NCI-H187 (cell line): ENCODE measurements at places on chromosomes 12 and 14.

DNA sequence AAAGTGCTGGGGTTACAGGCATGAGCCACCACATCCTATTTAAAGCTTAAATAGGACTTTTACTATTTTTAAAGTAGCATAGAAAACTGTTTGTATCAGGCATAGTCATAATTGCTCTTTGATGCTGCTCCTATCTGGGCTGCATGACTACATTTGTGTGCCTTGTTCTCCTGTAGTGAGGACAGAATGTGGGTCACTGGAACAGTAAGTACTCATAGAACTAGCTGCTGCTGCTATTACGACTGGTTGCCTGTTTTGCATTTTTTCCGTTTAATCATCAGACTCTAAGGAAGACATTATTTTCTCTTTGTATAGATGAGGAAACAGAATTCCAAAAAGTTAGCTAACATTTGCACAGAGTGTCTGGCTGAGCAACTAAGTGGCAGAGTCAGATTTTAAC, 42.8 kb downstream of the ZC3H14 start:
- no peak for DNase-seq

- no peak for DNase-seq
Measured at GRCh38 chr14:67733616-67734015, 31.9 kb downstream of the RDH12 start.

- no peak for DNase-seq
Measured at GRCh38 chr14:75660238-75660629, 442 bp downstream of the ERG28 start.

- DNase-seq = no peak
Measured at GRCh38 chr14:26594148-26594547, 3.7 kb downstream of the NOVA1 start.

DNA sequence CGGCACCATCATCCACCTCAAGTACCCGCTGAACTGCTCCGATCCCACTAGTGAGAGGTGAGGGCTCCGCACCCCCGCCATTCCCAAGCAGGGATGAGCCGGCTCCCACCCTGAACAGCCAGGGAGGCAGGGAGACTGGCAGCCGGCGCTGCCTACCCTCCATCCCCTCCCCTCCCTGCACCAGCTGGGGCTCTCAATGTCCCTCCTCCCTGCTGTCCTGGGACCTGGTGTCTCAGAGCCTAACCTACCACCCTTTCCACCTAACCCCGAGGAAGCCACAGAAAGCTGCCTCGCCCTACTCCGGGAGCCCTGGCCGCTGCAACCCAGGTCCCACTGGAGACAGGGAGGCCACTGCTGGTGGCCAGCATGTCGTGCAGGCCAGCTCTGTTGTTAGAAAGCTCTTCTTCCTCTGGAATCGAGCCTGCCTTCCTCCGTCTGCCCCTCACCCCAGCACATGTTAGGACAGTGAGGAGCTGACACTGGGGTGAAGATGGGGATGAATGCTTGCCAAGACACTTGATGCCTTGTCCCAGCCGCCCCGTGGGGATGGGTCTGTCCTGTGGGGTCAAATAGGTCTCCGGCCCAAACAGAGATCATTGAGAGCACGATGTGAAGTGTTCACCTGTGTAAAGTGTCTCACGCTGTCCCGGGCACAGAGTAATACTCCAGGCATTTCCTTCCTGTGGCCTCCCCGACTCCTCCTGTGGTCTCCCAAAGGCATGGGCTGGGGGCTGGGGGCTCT, 1.1 kb downstream of the PTPN6 start:
- no peak for DNase-seq

DNA sequence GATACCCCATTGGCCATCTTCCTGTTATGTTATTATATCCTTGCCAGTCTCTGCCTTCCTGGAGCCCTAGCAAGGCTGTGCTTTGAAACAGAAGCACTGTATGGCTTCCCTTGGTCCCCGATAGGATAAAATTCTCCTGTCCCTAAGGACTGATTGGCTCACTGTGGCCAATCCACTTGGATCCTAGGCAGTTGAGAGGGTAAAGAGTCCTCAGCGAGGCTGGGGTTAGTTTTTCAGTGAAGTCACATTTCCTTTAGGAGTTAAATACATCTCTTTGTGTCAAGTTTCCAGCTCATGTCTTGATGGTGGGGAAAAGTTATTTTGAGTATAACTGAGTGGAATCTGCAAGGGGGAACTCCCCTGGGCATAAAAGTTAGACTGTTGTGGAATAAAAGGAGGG, 7.3 kb downstream of the AACS start:
- no peak for DNase-seq

GRCh38 chr12:130744274-130744673, 28.2 kb upstream of the RIMBP2 start:
- no peak for DNase-seq

DNA sequence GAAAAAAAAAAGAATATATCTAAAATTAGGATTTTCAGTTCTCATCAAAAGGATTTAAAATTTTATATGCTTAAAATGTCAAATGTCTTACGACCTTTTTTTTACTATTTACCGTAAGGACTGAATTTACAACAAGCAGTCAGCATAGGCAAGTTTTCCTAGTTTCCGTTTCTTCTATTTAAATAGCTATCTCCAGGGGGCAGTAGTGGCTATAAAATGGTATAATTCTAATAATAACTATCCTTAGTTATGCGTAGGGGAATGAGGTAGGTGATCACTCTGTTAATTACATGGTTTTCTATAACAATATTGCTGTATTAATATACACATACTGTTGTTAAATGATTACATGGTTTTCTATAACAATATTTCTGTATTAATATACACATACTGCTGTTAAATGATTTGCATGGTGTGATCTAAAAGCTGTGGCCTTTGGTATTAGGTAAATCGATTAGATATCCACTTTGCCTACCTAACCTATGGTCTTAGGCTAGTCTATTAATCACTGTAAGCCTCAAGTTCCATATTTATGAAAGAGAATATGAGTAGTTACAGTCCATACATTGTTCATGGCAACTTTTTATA, 217.7 kb upstream of the PDZRN4 start:
- no peak for DNase-seq

DNA sequence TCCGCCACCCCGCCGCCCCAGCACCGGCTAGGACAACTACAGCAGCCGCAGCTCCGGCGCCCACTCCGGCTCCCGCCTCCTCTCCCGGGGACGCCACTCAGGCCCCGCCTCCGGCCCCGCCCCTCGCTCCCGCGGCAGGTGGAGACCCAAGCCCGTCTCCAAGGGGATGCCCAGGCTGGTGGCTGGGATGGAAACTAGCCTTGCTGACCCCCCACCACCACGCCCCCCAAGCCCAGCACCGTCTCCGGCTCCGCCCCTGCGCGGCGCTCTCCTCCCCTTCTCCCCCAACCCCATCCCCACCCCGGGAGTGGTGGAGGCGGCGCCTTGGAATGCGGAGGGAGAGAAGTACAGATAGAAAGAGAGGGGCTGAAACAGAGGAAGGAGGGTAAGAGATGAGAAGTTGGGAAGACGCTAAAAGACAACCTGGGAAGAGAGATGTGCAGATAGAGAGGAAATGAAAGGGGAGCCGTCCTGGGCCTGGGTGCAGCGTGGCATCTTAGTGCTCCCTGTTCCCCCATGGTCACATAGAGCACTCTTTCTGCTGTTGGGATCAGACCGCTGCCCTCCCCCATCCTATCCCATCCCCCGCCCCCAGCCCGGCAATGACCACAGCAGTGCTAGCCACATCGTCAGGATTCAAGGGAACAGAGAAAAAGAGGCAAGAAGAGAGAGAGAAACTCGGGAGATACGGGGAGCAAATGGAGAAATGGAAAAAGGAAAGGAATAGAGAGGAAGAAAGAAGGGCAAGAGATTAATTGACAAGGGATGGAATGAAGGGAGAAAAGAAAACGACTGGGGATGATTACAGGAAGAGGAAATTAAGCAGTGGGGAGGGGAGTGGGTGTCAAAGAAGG, at the start of gene ITGA7:
Gene ITGA7, minus strand, starts transcription at position 64 of the 854 bp plus-strand sequence. CDS start 222 bp downstream, outside the sequence.
- peak; percentile 72 for DNase-seq

DNA sequence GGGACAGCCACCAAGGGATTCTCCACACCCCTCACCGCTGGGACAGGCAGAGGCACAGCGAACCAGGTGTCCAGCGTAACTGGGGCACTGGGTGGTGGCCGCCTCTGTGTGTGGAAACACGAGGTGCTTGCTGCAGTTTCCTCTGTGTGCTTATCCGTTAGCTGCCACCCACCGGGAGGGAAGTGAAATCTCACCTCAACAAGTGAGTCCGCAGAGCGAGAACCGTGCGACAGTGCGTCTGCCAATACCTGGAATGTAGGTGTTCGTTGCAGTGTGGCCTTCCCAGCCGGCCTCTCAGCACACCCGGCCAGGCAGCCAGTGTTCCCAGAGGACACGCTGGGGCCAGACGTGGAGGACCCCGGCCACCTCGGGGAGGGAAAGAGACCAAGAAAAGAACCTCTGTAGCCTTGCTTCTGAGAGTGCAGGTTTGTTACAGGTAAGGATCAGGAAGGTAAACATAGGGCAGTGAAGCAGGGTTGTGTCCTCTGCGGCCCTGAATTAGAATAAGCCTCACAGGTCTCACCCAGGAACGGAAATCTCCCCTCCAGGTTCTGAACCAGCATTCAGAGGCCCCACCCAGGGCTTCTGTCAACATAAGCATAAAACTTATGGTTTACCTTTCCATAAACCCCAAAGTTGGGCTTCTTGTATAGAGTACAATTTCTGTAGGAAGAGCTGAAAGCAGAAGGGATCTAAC, 1.5 kb downstream of the BCL2L14 start:
- DNase-seq = no peak

- DNase-seq = no peak
Measured at GRCh38 chr14:80315681-80316080, 104.4 kb upstream of the DIO2 start.

DNA sequence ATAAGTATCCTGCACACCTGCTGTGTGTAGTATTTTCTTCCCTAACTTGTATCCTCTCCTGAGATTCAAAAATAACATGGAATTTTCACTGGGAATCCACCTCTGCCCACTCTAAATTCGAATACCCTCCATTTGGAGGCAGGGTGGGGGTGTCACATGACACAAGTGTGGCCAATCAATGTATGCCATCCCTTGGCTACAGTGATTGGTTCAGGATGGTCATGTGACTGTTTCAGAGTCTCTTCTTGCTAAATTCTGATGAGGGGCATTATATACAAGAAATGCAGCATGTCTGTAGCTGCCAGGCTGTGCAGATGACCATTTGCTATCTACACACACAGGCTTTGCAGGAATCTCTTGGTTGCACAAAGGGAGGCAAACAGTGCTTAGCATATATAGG, 86.8 kb upstream of the TMEM132C start:
- DNase-seq = no peak

- no peak for DNase-seq
Measured at GRCh38 chr12:26678697-26679660, 154.0 kb downstream of the ITPR2 start.

DNA sequence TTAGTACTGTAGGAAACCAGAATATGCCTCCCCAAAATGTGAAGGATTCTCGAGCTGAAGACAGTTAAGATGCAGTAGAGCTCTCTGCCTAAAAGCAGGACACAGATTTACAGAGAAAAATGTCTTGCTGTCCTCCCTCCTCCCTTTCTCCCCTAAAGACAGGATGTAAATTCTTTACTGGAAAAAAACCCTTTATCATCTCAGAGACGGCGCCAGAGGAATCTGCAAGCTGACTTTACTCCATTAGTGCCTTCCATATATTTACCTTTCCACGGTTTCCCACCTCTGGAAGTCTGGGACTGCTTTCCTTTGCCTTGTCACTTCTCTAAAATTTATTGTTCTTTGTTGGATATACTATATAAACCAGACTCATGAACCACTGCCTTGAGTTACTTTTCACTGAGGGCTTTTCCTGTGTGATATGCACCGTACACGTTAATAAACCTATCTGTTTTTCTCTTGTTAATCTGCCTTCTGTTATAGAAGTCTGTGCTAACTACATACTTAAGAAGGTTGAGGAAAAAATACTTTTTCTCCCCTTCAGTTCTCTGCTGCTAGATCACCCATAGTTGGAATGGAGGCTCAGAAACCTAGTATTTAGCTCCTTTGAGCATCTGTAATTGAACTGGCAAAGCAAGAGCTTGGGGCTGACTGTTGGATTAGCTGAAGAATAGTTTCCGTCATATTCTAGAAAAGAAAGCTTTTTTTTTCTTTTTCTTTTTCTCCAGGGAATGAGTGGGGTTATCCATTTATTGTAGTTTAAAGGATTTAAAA, 99.9 kb downstream of the RAD51B start:
- no peak for DNase-seq

DNA sequence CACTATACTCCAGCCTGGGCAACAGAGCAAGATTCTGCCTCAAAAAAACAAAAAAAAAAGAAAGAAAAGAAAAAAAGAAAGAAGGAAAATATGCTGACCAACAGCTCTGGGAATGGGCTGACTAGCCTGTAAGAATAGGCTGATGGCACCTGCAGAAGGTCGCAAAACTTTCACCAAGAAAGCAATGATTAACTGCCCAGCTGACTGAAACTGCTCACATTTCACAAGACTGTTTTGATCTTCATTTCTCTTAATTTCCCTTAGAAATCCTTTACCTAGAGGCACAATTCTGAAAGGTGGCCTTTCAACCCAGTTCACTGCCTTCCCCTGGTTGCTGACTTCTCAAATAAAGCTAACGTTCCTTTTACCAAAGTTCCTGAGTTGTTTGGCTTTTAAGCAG, 12.4 kb downstream of the BEST3 start:
- DNase-seq = no peak

GRCh38 chr14:70847406-70848090, 38.2 kb upstream of the MAP3K9 start:
- no peak for DNase-seq

DNA sequence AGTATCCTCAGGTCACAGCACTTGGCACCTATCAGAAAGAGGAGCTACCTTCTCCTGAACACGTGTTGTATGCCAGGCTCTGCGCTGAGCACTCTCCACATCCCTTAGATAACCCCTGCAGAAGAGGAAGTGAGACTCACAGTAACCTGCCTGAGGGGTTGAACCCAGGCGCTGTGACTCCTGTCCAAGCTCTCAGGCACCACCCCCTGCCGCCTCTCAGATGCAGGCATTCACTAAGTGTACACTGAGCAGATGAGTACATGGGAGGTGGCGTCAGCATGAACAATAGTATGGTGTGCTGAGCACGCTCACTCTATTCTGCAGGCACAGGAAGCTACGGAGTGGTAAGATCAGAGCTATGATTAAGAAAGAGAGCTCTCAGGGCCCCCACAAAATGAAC, 21.0 kb upstream of the RIC8B start:
- DNase-seq = no peak
